A549 treated with AZD2906 at 1 μM for 4 hours (cell line): ENCODE measurements at places on chromosomes 11 and 22. TPM values are rescaled to one million over a fixed set of nuclear protein-coding genes. Genes with fewer than 3 reads are reported as not detected.

Gene TRIM64
- total RNA-seq = not detected in 5 replicates

Gene DAGLA
- 5.2 to 8.3 TPM (median 7.4 TPM) in 5 replicates for total RNA-seq

Gene TLCD5
- 5.3 to 7.8 TPM (median 7.2 TPM) in 5 replicates for total RNA-seq

Gene PHETA2
- total RNA-seq = not detected in 5 replicates
